ENCODE measurements at places on chromosomes 3 and 15.
A peak's percentile ranks its signal among the peaks of the same experiment; 100 is the strongest.

GRCh38 chr3:195773956-195774537, 37.7 kb downstream of the MUC4 start:
- no peak for DNase-seq

DNA sequence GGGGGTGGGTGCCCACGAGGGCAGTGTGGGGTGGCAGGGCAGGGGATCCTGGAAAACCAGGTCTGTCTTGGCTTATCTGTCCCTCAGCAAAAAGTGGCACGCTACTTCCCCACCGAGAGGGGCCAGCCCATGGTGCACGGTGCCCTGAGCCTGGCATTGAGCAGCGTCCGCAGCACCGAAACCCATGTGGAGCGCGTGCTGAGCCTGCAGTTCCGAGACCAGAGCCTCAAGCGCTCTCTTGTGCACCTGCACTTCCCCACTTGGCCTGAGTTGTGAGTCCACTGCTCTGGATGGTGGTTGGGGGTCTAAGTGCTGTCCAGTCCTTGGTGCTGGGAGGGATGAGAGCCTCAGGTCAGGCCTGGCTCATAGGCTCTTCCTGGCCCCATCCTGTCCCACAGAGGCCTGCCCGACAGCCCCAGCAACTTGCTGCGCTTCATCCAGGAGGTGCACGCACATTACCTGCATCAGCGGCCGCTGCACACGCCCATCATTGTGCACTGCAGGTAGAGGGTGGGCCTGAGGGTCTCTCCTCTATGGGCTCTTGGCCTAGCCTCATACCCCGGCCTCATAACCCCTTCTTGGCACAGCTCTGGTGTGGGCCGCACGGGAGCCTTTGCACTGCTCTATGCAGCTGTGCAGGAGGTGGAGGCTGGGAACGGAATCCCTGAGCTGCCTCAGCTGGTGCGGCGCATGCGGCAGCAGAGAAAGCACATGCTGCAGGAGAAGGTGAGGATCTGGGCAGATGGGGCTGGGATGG, 31.1 kb downstream of the PTPN23 start:
- no peak for DNase-seq

- no peak for DNase-seq
These were observed 47.3 kb downstream of the NSMCE3 start for GRCh38 chr15:29222129-29222853.

DNA sequence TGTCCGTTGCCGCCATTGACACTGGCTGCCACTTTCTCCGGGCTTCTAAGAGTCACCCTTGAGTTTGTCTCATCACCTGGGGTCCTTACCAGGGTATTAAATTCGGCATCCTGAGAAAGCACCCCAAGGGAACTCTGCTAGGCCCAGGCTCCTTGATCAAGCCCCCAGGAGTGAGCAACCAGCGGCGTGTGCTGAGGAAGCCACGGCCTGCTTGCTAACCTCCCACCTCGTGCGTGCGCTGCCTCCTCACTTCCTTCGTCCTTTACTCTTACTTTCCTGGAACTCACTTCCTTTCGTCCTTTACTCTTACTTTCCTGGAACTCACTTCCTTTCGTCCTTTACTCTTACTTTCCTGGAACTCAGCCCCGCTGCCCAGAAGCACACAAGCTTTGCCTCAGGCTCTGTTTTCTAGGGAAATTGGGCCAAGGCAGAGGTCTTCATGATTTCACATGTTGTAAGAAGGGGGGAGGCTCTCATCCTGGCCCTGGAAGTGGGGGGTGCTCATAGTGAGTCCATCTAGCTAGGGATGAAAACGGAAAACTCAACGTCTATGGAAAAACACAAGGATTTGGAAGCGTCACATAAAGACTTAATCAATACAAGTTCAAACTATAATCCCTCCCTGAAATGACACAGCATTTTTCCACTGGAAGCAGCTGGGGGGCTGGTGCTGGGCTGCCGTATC, 36.7 kb upstream of the BDH1 start:
- DNase-seq: no peak

- DNase-seq: no peak
These were observed 130.2 kb downstream of the KCNAB1 start for GRCh38 chr3:156250550-156250949.

GRCh38 chr3:148147903-148148302, 549.8 kb upstream of the AGTR1 start:
- no peak for DNase-seq

DNA sequence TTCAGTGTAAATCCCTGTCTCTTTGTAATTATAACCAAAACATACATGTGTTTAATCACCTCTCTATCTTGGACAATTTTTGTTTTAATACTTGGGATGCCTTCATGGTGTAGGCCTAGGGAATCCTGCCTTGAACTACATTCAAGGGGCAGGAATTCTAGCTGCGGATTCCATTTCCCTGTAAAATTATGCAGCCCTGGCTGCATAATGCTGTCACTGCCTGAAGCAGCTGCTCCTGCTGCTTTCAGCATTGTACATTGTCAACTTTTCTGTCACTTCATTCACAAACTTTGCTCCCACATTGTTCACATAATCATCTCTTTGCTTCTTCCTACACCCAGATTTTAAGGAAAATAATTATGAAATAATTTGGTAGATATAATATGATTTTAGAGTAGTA, 638.7 kb downstream of the RBMS3 start:
- no peak for DNase-seq

DNA sequence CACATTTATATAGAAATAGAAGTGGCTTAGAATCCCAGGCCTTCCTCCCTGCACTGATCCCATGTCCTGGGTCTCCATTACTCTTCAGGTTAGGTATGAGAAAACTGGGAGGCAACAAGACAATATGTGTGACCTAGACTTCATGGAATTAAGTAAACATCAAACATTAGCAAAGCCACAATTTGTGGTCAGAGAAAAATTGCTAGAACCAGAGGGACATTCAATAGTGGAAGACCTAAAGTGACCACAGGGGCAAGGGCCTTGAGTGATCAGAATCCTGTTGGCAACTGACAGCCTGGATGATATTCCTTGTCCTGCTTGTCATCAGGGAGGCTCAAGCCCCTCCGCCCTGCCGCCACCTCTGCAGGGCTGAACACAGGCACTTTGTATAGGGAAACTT, 322.8 kb upstream of the CTNNB1 start:
- DNase-seq: no peak

- no peak for DNase-seq
These were observed 60.7 kb downstream of the CFAP20DC start for GRCh38 chr3:58989163-58989562.

- DNase-seq: no peak
These were observed 75.3 kb downstream of the P2RY1 start for GRCh38 chr3:152910211-152910610.

GRCh38 chr3:114179575-114179974, 723 bp upstream of the DRD3 start:
- DNase-seq: peak; percentile 54

- no peak for DNase-seq
These were observed 763.3 kb upstream of the CFAP20DC start for GRCh38 chr3:59813148-59813538.

DNA sequence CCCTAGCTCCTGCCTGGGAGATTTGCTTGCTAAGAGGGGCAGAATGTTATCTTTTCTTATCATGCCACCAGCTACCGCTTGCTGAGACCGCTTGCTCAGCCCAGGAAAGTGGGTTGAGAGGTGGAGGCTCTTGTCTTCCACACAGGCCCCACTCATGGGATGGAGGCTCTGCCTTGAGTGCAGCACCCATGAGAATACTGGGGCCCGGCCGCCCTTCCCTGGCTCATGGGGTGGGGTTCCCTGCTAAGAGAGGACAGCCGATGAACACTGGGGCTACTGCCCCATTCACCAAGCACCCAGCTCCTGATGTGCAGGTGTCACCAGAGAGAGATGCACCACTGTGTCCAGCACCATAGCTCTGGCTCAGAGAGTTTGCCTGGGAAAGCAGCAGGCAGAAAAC, 55.2 kb downstream of the HMCES start:
- no peak for DNase-seq

DNA sequence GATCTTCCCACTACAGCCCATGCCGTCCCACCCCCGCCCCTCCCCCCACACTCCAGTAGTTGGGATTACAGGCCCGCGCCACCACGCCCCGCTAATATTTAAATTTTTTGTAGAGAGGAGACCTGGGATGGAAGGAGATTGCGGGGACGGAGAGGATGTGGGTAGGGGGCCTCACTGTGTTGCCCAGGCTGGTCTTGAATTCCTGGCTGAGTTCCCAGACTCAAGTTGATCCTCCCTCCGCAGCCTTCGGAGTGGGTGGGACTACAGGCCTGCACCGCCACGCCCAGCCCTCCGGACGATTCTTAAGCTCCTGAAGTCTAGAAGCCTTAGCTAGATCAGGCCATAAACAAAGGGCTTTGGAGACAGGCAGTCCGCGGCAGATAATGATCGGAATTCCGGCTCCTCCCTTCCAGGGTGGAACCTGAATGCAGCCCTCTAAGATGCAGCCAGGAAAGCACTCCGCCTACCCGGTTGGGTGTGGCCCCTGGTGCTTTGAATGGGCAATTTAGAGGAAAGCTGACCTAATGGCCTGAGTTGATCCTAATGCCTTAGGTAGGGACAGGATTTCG, at the start of gene DPPA2:
DPPA2 (minus strand) TSS at position 356 of the 569 bp plus-strand sequence. CDS start 1,975 bp downstream, outside the sequence.
- no peak for DNase-seq

DNA sequence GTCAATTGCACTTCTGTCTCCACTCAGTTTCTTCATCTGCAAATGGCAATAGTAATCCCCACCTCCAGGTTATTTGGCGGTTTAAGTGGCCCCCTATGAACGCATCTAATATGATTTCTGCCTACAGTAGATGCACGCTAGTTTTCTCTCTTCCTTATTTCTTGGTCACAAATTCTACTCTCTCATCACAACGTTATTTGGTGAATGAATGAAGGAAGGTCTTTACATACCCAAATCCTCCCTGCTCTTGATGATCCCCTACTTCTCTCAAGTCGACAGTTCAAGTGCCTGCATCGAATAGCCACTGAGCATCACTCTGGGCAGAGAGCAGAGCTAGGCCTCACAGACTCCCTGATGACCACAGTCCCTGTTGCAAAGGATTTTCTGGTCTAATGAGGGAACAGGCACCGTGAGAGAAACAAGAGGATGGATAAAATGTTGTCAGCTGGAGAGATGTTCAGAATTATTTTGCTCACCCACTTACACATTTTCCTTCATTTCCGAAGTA, 181.2 kb upstream of the SMAD3 start:
- no peak for DNase-seq

DNA sequence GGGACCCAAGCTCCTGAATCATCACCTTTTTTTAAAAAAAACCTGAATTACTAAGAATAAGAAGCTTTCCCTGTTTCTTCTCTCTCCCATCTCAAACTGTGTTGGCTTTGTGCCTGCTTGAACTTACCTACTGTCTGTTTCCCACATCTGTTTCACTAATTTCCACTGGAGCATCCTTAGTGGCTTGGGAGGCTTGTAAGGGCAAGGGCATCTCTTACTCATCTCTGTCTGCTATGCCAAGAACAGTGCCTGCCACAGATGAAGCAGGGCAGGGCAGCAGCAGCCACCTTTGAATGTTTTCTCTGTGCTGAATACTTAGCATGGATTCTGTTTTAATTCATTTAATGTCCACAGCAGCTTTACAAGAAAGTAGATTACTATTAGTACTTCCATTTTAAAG, 42.3 kb downstream of the SNRK start:
- DNase-seq: no peak

DNA sequence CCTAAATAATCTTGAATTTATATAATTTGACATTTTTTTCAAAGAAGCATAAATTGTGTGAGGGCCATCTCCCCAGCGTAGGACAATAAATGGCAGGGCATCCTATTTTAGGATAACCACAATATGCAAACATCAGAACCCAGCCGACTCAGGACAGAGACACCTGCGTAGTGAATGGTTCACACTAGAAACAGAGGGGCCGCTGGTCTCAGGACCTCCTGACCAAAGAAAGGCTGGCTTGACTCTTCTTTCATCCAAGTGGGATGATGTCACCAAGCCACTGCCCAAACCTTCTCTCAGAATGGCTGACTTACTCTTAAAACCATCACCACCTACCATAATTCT, 162.1 kb downstream of the FOXP1 start:
- DNase-seq: no peak

GRCh38 chr15:69661446-69661845, 208.8 kb downstream of the RPLP1 start:
- DNase-seq: no peak

DNA sequence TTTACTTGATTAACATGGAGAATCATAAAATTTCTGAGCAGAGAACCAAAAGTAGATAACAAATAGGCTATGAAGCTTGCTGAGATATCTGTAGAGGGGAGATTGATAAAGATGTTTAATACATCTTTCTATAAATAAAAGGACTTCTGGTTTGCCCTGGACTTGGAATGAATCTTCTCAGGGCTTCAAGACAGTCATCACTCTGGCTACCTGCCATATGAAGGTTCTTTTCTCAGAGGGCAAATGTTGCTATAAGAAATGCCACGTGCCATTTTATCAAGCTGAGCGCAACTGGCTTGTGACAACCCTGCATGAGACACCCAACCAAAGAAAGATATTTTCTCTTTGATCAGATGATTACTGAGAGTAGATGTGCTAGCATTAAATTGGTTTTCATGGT, 192.5 kb downstream of the WNT5A start:
- DNase-seq: no peak

DNA sequence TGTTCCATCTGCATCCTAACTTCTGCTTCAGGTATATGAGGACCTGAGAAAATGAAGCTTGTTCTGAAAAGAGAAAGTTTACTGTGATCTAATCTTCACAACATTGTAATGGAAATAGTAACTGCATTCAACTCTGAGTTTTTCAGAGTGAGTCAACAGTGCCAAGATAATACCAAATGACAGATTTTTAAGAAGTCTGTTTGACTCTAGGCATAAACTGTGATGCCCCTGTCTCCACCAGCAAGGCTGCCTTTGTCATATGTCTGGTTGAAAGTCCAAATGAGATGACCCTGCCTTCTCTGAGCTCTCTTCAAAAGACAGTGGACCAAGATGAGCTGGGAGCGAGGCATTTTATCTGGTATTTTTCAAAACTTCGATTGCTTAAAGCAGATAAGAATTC, 44.8 kb upstream of the B3GNT5 start:
- DNase-seq: no peak

- DNase-seq: no peak
These were observed 8.9 kb downstream of the CA12 start for GRCh38 chr15:63372753-63373152.

DNA sequence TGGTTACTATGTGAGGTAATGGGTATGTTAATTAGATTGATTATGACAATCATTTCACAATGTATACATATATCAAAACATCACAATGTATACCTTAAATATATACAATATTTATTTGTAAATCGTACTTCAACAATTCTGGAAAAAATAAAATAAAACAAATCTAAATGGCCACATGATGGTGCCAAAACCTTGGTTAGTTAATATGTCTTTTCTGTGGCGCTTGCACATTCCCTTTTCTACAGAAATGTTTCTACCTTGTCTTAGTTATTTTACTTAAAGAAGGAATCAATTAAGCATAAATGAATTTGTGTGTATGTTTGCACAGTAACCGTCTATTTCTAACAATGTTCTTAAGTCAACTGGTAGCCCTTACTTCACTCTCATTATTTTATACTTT, 53.4 kb downstream of the OXSM start:
- DNase-seq: no peak

- no peak for DNase-seq
These were observed 90.2 kb downstream of the NTRK3 start for GRCh38 chr15:88166082-88166993.
